ENCODE measurements at places on chromosomes 2 and 18.

DNA sequence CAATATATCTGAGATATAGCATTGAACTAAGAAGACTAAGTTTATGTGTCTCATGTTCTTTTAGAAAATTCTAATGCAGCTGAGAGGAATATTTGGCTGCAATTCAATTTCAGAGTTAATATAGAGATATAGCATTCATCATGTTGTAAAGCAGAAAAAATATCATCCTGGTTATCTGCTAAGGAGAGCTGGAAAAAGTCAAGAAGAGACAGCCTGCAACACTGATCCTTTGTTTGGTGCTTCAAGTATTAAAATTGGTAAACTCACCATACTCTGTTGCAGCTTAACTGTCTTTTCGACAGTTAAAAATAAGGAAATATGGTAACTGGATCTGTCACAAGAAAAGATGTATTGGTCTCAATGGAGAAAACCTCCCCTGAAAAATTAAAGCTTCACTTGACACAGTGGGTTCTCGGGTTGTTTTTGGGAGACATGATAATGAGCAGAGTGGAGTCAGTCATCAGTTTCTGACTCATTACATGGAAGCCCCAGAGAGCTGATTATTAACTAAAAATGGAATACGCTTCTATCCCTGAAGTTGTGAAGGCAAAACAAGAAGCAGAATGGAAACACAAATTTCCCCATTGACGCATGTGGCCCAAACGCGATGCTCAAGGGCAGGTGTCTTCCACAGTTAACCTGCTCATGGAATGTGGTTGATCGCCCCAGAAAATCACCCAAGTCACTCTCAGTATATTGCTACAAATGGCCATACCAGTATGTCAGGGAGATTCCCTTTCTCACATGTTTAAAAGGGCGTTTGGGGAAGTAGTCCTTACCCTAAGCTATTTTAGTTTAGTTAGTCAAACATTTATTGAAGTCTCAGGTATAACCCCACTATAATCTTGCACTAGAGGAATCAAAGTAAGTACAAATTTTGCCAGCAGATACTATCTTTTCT is 8.2 kb downstream of the BCL2 start:
- DNase-seq = no peak

GRCh38 chr18:3605954-3606443 is 156.0 kb downstream of the TGIF1 start:
- DNase-seq = peak; percentile 23

DNA sequence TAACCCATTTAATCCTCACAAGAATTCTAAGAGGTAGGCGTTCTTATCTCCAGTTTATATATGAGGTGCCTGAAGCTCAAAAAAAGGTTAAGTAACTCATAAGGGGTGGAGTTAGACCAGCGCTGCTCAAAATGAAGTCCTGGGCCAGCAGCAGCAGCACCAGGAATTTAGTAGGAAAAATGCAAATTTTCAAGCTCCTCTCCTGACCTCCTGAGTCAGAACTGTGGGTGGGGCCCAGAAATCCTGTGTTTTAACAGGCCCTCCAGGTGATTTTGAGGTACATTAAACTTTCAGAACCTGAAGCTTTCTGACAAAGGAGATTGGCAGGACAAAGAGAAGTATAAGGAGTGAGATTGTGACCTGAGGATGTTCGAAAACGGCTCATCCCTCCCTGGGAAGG is 66.0 kb upstream of the CCDC85A start:
- no peak for DNase-seq

DNA sequence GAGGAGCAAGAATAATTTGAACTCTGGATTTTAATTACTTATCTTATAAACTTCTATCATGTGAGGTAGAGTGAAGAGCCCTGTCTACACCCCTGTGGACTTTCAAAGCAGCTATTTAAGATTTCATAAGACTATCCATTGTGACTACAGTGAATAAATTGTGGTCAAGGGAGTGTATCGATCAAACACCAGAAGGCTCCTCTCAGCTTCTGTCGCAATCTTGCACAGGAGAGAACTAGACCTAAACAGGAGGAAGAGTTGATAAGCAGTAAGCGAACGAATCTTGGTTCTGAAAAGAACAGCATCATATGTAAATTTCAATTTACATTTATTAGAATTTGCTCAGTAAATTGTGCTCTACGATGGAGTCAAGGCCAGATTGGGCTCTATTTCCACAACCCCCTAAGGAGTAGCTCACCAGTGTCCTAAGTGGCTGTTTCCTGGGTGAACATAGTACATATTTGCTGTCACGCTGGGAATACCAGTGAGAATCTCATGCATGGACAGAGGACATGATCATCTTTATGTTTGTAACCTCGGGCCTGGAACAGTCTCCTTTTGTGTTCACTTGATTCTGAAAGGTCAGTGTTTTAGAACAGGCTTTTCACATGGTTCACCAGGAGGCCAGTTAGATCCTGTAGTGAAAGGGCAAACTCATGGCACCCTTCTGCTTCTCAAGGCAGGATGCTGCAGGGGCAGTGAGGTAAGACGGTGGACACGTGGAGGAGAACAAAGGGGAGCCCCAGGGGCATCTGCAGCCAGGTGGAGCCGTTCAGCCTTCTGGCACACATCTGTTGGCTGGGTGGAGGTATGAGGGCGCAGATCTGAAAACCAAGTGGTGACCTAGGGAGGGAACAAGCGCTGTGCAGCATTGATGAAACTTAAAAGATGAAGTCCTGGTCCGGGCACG is 33.3 kb downstream of the NPAS2 start:
- DNase-seq = no peak

- no peak for DNase-seq
Observed at GRCh38 chr18:36304723-36305122, 7.2 kb downstream of the FHOD3 start.

- no peak for DNase-seq
Observed at GRCh38 chr2:9008951-9009664, 5.6 kb upstream of the MBOAT2 start.

- no peak for DNase-seq
Observed at GRCh38 chr2:15069149-15069548, 436.6 kb downstream of the LRATD1 start.

DNA sequence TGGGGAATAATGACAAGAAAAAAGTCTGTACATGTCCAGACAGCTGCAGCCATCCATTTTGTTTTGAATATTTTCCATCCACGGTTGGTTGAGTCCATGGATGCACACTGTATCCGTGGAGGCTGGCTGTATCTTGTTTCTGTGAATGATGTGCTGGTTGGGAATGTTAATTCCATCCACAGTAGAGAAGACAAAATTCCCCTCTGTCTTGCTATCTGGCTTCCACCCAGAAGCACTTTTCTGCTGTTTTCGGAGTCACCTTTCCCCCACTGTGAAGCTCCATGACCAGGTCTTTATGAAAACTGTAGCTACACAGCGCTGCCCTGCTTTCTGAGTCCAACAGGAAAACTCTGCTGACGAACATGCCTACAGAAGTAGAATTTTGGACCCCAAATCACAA is 122.3 kb downstream of the HRH4 start:
- DNase-seq = no peak

GRCh38 chr2:201858281-201859184 is 52.2 kb downstream of the CDK15 start:
- DNase-seq = no peak
